Psoas muscle (tissue), 8 donors: ENCODE measurements at places on chromosomes 3 and 15. TPM values are rescaled to one million over a fixed set of nuclear protein-coding genes. Genes with fewer than 3 reads are reported as not detected.

GRCh38 chr3:49412632-49413337, 562 bp downstream of the TCTA start:
- peaks cover 41% of the 10 kb centered on the region for H3K4me1 ChIP-seq
- peak overlapping the region; percentile 99 for H3K27ac ChIP-seq
- H3K27me3 ChIP-seq, result no peaks in the 10 kb centered on the region
- peak overlapping the region; percentile 87 for H3K4me3 ChIP-seq
- peak; percentile 44 for DNase-seq
- no peaks in the 10 kb centered on the region for H3K36me3 ChIP-seq

DNA sequence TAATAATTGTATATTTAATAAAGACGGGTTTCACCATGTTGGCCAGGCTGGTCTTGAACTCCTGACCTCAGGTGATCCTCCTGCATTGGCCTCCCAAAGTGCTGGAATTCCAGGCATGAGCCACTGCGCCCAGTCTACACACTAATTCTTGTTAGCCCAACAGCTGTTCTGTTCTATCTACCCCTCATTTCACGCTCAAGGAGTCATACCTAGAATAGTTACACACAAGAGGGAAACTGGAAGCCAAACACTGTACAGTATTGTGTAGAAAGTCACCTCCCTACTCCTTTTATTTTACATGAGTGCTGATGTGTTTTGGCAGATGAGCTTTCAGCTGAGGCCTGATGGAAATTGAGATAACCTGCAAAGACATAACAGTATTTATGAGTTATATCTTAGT, 13.4 kb upstream of the CTDSPL2 start:
- DNase-seq, result no peak
- no peaks in the 10 kb centered on the region for H3K4me1 ChIP-seq
- no peak overlapping the region for H3K27ac ChIP-seq
- H3K4me3 ChIP-seq, result no peak overlapping the region
- no peaks in the 10 kb centered on the region for H3K27me3 ChIP-seq

DNA sequence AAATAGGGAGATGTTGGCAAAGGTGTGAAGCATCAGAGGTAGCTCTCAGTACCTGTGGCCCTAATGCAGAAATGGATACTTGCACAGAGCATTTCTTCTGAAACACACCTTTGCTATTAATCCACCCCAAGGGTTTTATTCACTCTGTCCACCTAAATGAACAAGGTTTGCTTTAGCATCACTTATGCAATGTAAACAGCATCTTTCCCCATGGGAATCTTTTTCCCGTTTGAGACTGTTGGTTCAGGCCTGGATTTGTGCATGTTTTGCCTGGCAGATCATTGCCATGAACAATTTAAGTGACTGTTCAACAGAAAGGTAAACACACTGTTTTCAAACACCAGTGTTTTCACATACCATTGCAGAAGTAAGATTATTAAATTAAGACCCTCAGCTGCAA, 508.3 kb downstream of the SOX2 start:
- H3K27me3 ChIP-seq, result no peaks in the 10 kb centered on the region
- H3K4me3 ChIP-seq, result no peak overlapping the region
- no peak for DNase-seq

- peak overlapping the region; percentile 45 for H3K4me3 ChIP-seq
- H3K4me1 ChIP-seq, result peaks cover 10% of the 10 kb centered on the region
- peak overlapping the region; percentile 60 for H3K27ac ChIP-seq
These were observed 10.2 kb upstream of the DLL4 start for GRCh38 chr15:40918799-40919392.

DNA sequence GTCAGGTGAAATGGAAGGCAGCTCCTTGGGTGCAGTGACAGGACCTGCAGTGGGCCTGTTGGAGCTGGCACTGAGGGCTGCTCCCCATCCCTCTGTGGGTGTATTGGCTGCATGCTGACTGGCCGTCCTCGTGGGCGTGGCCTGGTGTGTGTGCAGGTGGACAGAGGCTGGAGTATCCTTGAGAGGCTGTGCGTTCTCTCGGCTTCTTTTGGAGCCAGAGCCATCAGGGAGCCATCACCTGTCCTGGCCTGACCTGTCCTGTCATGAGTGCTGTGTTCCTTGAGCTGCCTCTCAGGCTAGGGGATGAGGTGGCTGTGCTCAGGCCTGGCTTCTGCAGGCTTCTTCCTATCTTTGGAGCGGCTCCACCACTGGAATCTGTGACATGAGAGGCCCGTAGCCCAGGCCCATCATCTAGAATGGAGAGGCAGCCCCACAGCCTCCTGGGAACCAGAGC, 61.5 kb downstream of the APBA2 start:
- no peak overlapping the region for H3K27ac ChIP-seq
- DNase-seq, result no peak
- H3K4me3 ChIP-seq, result no peak overlapping the region

- H3K36me3 ChIP-seq, result no peaks in the 10 kb centered on the region
- H3K27me3 ChIP-seq, result no peaks in the 10 kb centered on the region
- no peak for DNase-seq
- H3K4me3 ChIP-seq, result no peak overlapping the region
These were observed 26.4 kb upstream of the GABPB1 start for GRCh38 chr15:50381438-50381837.

DNA sequence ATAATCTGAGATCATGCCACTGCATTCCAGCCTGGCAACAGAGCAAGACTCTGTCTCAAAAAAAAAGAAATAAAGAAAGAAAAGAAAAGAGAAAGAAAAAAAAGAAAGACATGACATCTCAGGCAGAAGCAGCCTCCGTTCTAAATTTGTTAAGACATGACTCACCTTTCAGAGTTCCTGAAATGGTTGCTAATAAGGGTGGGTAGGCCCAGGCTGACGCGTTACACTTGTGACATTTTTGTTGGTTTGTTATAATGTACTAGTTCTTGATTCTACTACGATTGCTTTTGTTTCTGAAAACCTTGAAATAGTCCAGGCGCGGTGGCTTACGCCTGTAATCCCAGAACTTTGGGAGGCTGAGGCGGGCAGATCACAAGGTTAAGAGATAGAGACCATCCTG, 21.0 kb downstream of the SLC25A20 start:
- no peaks in the 10 kb centered on the region for H3K27me3 ChIP-seq
- H3K4me3 ChIP-seq, result no peak overlapping the region
- peaks cover 61% of the 10 kb centered on the region for H3K36me3 ChIP-seq
- no peak overlapping the region for H3K27ac ChIP-seq

GRCh38 chr15:60605879-60606307, 127.0 kb upstream of the ICE2 start:
- peak overlapping the region; percentile 21 for H3K4me3 ChIP-seq
- no peaks in the 10 kb centered on the region for H3K36me3 ChIP-seq
- peaks cover 29% of the 10 kb centered on the region for H3K4me1 ChIP-seq
- H3K27me3 ChIP-seq, result no peaks in the 10 kb centered on the region

Gene PRTG
- 1.1 TPM for total RNA-seq

Gene BNC1
- total RNA-seq, result 0.11 TPM

Gene ANKUB1
- not detected for total RNA-seq

Gene C3orf22
- not detected for total RNA-seq
